Left ventricle myocardium inferior (tissue), 1 donor: ENCODE measurements at places on chromosomes 7 and 10. TPM values are rescaled to one million over a fixed set of nuclear protein-coding genes. Genes with fewer than 3 reads are reported as not detected.

Gene SPAM1
- total RNA-seq = not detected

- H3K27ac ChIP-seq = peak overlapping the region; percentile 58
- no peaks in the 10 kb centered on the region for H3K36me3 ChIP-seq
- H3K27me3 ChIP-seq = no peaks in the 10 kb centered on the region
- H3K4me1 ChIP-seq = peaks cover 43% of the 10 kb centered on the region
Observed at GRCh38 chr7:17292843-17293242, 5.6 kb upstream of the AHR start.

Gene SOSTDC1
- 0.85 TPM for total RNA-seq

GRCh38 chr7:81833401-81833800 lies 63.6 kb upstream of the HGF start:
- no peaks in the 10 kb centered on the region for H3K27me3 ChIP-seq
- no peak for DNase-seq
- no peaks in the 10 kb centered on the region for H3K4me1 ChIP-seq
- no peaks in the 10 kb centered on the region for H3K36me3 ChIP-seq

Gene SPDYE2B
- total RNA-seq = not detected

Gene TNRC18
- total RNA-seq = 27.7 TPM

DNA sequence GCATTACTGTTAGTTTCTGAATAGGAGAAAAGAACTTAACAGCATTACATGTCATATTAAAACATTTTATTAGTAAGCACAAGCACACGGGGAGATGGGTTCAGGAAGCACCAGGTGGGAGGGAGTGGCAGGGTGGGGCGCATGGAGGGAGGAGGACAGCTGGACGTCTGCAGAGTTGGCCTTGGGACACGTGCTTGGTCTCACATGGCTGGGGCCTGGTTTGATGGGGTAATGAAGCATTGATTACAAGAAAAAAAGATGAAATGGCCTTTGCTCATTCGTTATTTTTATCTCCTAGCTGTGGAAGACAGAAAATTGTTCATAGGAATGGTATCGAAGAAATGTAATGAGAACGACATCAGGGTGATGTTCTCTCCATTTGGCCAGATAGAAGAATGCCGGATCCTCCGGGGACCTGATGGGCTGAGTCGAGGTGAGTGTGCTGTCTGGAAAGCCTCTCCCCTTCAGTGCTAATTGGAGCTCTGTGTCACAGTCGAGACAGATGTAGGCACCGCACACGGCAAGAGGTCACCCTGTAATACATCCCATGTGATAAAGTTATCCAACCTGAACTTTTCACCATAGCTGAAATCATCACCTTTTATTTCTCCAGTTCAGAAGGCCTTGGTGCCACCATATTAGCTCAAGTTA lies 239.9 kb downstream of the CELF2 start:
- peaks cover 26% of the 10 kb centered on the region for H3K36me3 ChIP-seq
- H3K4me1 ChIP-seq = peaks cover 69% of the 10 kb centered on the region
- no peak overlapping the region for H3K4me3 ChIP-seq
- peak overlapping the region; percentile 34 for H3K27ac ChIP-seq

- no peak for DNase-seq
- H3K4me3 ChIP-seq = no peak overlapping the region
- no peak overlapping the region for H3K27ac ChIP-seq
- H3K4me1 ChIP-seq = no peaks in the 10 kb centered on the region
- H3K36me3 ChIP-seq = peaks cover 4% of the 10 kb centered on the region
Observed at GRCh38 chr7:578386-578785, 58.7 kb upstream of the PDGFA start.

Gene MKI67
- total RNA-seq = 1.2 TPM

DNA sequence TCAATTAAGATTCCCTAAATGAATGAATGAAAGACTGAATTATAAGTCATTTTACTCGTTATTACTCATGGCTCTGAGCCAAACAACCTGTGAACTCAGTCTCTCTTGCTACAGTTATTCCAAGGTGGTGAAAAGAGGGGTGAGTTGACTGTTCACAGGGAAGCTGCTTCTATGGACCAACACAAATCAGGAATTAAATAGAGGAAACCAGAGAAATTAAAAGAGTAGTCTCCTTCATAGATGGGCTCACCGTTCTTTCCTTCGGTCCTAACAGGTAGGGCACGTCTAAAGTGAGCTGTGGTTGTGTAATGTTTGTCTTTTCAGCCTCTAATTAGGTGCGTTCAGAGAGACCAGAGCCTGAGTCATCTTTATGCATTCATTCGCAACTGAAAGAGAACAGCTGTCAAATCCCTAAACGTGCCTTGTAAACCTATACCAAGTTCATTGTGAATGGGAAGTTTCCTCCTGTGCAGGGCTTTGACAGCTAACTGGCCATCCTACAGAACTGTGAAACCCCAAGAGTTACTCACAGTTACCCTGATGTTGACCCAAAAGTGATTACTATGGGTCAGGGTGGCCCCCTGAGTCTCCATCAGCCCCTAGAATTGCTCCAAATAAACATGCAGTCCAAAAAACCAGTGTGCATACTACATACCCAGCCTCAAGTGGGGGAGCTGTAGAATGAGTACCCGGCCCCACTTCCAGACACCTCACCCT lies 18.2 kb upstream of the C10orf53 start:
- H3K27me3 ChIP-seq = peaks cover 46% of the 10 kb centered on the region
- no peak for DNase-seq
- no peaks in the 10 kb centered on the region for H3K36me3 ChIP-seq
- no peak overlapping the region for H3K27ac ChIP-seq
- no peaks in the 10 kb centered on the region for H3K4me1 ChIP-seq
- no peak overlapping the region for H3K4me3 ChIP-seq

Gene MSS51
- 5.9 TPM for total RNA-seq

- peaks cover 24% of the 10 kb centered on the region for H3K4me1 ChIP-seq
- no peaks in the 10 kb centered on the region for H3K36me3 ChIP-seq
- no peaks in the 10 kb centered on the region for H3K27me3 ChIP-seq
- no peak overlapping the region for H3K27ac ChIP-seq
- no peak for DNase-seq
- no peak overlapping the region for H3K4me3 ChIP-seq
Observed at GRCh38 chr10:5663692-5664427, 2.5 kb downstream of the ASB13 start.

Gene ASAH2B
- total RNA-seq = 6.8 TPM

- no peak overlapping the region for H3K4me3 ChIP-seq
- H3K27ac ChIP-seq = no peak overlapping the region
- no peaks in the 10 kb centered on the region for H3K27me3 ChIP-seq
- peaks cover 16% of the 10 kb centered on the region for H3K4me1 ChIP-seq
Observed at GRCh38 chr7:105656922-105657521, 75.7 kb upstream of the EFCAB10 start.

Gene EFCAB10
- not detected for total RNA-seq

DNA sequence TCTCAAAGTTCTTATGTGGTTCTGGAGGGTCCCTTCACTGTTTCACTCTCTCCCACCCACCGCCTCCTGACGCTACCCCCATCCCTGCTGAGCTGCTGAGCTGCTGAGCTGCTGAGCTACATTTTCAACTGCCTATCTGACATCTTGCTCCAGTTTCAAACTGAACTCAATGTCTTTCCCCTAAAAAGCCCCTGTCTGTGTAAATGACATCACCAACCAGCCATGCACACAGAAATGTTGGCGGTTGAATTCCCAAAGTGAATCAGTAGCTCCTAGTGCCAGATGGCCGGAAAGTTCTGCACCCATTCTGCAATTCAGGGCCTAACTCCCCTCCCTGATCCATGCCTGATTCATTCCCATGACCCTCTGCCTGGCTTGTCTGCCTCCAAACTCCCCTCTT lies 71.2 kb downstream of the WNT2 start:
- H3K4me3 ChIP-seq = no peak overlapping the region
- no peak overlapping the region for H3K27ac ChIP-seq
- H3K36me3 ChIP-seq = no peaks in the 10 kb centered on the region
- DNase-seq = no peak
- H3K27me3 ChIP-seq = peaks cover 3% of the 10 kb centered on the region

Gene FRMPD2
- total RNA-seq = 0.38 TPM

Gene CXCL12
- total RNA-seq = 130 TPM

GRCh38 chr10:80126876-80127275 lies 5.7 kb upstream of the PLAC9 start:
- no peak overlapping the region for H3K4me3 ChIP-seq
- H3K27me3 ChIP-seq = no peaks in the 10 kb centered on the region
- peak overlapping the region; percentile 49 for H3K27ac ChIP-seq
- no peaks in the 10 kb centered on the region for H3K36me3 ChIP-seq

DNA sequence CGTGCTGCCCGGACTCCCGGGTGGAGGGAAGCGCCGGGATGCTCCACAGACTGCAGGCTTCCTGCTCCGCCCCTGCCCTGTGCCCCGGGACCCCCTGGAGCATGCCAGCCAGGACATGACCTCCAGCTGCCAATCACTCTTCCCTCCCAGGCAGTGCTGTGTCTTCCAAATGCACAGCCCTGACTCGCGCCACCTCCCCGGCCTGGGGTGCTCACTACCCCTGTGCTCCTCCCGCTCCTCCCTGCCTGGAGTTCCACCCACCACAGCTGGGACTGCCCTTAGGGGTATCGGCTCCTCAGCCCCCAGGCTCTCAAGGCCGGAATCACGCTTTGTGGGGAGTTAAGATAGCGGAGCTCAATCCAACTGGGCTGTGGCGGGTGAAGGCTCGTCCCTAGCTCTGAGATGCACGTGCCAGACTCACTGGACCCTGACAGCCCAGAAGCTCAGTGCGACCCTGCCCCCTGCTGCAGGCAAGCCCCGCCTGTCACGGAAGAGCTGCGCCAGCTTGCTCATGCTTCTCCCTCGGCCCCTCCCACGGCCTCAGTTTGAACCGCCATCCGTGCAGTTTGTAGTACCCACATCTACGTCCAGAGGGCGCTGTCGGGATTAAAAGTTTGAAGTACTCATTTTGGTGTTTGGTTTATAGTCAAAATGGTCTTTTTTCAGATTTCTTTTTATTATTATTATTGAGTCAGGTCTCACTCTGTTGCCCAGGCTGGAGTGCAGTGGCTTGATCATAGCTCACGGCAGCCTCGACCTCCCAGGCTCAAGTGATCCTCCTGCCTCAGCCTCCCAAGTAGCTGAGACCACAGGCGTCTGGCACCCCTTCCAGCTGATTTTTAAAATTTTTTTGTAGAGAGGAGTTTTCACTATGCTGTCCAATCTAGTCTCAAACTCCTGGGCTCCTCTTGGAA lies 142.5 kb upstream of the TCERG1L start:
- peak; percentile 66 for DNase-seq
- peaks cover 88% of the 10 kb centered on the region for H3K27me3 ChIP-seq
- no peaks in the 10 kb centered on the region for H3K36me3 ChIP-seq

GRCh38 chr10:113052076-113052830 lies 102.2 kb downstream of the TCF7L2 start:
- H3K36me3 ChIP-seq = no peaks in the 10 kb centered on the region
- H3K27ac ChIP-seq = peak overlapping the region; percentile 73
- H3K4me3 ChIP-seq = no peak overlapping the region
- H3K27me3 ChIP-seq = no peaks in the 10 kb centered on the region
- H3K4me1 ChIP-seq = peaks cover 56% of the 10 kb centered on the region

Gene CDH23
- 4.5 TPM for total RNA-seq

DNA sequence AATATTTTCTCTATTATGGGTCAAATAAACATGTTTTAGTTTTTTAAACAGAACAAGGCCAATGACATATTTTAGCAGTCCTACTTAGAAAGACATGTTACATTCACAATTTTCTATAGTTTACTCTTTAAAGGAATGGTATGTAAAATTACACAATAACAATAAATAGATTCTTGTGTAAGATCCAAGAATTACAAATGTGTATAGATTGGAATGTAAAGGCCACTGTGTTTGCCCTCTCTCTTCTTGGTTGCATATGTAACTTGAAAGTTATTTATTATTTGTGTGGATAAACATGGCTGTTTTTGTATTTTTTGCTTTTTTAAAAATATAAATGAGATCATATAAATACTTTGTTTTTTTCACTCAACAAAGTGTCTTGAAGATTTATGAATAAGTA lies 979.3 kb upstream of the CELF2 start:
- H3K27me3 ChIP-seq = no peaks in the 10 kb centered on the region
- DNase-seq = no peak

DNA sequence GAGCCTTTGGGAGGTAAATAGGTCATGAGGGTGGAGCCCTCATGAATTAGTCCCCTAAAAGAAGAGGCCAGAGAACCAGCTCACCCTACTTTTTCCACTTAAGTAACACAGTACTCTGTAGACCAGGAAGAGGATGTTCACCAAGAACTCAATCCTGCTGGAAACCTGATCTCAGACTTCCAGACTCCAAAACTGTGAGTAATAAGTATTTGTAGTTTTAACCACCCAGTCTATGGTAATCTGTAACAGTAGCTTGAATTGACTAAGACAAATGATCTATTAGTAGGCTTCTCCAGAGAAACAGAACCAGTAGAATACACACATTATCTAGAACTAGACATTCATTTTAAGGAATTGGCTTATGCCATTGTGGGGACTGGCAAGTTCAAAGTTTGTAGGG lies 51.5 kb downstream of the ANKMY2 start:
- no peak overlapping the region for H3K27ac ChIP-seq
- no peak for DNase-seq
- no peak overlapping the region for H3K4me3 ChIP-seq
- H3K36me3 ChIP-seq = peaks cover 20% of the 10 kb centered on the region

- no peaks in the 10 kb centered on the region for H3K27me3 ChIP-seq
- peaks cover 53% of the 10 kb centered on the region for H3K36me3 ChIP-seq
- peak overlapping the region; percentile 95 for H3K27ac ChIP-seq
Observed at GRCh38 chr10:103396789-103397087, 312 bp downstream of the PDCD11 start.

Gene PNLIPRP3
- total RNA-seq = not detected

- no peak for DNase-seq
- no peaks in the 10 kb centered on the region for H3K27me3 ChIP-seq
- no peaks in the 10 kb centered on the region for H3K4me1 ChIP-seq
- no peak overlapping the region for H3K27ac ChIP-seq
- H3K4me3 ChIP-seq = no peak overlapping the region
Observed at GRCh38 chr10:90462749-90463470, 394.9 kb downstream of the HTR7 start.

DNA sequence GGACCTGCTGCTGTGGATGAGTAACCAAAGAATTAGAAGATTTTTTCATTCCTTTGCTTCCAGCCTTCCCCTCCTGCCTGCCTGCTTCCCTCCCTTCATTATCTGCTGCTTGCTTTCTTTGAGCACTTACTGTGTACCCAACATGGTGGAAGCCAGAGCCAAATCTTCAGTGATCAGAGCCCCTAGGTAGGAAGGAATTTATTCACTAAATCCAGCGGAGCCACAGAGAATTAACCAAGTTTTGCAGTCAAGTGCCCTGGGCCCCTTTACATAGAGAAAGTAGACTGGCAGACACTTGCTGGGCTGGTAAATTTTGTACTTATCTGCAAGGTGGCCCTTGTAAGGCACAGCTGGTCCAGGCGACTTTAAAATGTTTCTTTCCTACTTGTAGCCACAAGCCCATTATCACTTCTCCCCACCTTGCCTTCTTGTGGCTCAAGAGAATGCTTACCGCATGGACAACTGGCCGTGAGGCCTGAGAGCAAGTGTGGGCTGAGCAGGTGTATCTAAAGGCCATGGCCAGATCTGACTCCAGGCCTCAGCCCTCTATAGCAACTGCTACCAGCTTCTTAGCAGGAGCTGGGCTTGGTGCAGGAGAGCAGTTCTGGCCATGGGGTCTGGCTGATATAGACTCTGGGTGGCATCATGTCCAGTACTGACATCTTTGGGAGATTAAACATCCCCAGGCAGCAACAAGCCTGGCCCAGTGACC lies 11.1 kb downstream of the UNC5B start:
- no peak for DNase-seq
- H3K4me3 ChIP-seq = no peak overlapping the region
- no peaks in the 10 kb centered on the region for H3K27me3 ChIP-seq

GRCh38 chr10:126156503-126156902 lies 231.8 kb downstream of the ADAM12 start:
- H3K36me3 ChIP-seq = no peaks in the 10 kb centered on the region
- H3K27ac ChIP-seq = peak overlapping the region; percentile 32
- no peak for DNase-seq
- H3K27me3 ChIP-seq = peaks cover 49% of the 10 kb centered on the region

- DNase-seq = no peak
- no peak overlapping the region for H3K4me3 ChIP-seq
- H3K27ac ChIP-seq = no peak overlapping the region
- no peaks in the 10 kb centered on the region for H3K36me3 ChIP-seq
Observed at GRCh38 chr10:97991871-97992270, 38.5 kb downstream of the CRTAC1 start.

Gene BMS1
- 14.6 TPM for total RNA-seq
